T-helper 1 cell treated with Interleukin-12 subunit alpha and Interleukin-12 subunit beta and Interleukin-4 antibody, amounts not matched to agents 30 ng/mL and 1 ng/mL, for 36 hours (primary cell): ENCODE measurements at places on chromosomes 1 and 21. TPM values are rescaled to one million over a fixed set of nuclear protein-coding genes. Genes with fewer than 3 reads are reported as not detected.

Gene ZNF669
- total RNA-seq, result 7.8 and 10.4 TPM in 2 replicates

Gene PAX7
- not detected in 2 replicates for total RNA-seq

Gene NOC2L
- total RNA-seq, result 90.0 and 93.1 TPM in 2 replicates

Gene G0S2
- total RNA-seq, result 47.5 and 51.7 TPM in 2 replicates

Gene S100A8
- total RNA-seq, result not detected in 2 replicates

Gene HSPA6
- 1.1 and 1.6 TPM in 2 replicates for total RNA-seq

Gene FBXO2
- total RNA-seq, result 2.0 TPM in 2 replicates

Gene SLC50A1
- total RNA-seq, result 27.9 and 32.5 TPM in 2 replicates

Gene TMEM269
- 0.32 and 0.54 TPM in 2 replicates for total RNA-seq

Gene S100A12
- total RNA-seq, result not detected in 2 replicates

Gene SPRR2B
- total RNA-seq, result not detected in 2 replicates

Gene VANGL2
- total RNA-seq, result not detected in 2 replicates
